HCT116 (cell line): ENCODE measurements at places on chromosomes 16 and 17. TPM values are rescaled to one million over a fixed set of nuclear protein-coding genes. Genes with fewer than 3 reads are reported as not detected.

DNA sequence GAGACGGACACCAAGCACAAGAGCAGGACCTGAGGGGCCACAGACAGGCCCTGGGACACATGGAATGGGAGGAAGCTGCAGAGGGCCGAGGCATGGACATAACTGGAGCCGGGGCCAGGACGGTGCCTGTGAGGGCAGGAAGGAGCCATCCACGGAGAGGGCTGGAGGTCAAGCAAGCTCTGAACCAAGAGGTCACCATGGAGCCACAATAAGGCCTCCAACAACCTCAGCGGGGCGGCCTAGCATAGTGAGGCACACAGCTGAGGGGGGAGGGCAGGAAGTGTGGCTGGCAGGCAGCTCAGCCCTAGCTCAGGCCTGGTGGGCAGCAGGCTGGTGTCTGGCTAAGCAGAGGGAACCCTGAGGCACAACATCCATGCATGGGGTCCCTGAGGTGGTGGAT, 4.4 kb downstream of the MCRIP1 start:
- H3K27ac ChIP-seq: no peak overlapping the region
- H3K4me3 ChIP-seq: no peak overlapping the region
- H3K36me3 ChIP-seq: no peaks in the 10 kb centered on the region

DNA sequence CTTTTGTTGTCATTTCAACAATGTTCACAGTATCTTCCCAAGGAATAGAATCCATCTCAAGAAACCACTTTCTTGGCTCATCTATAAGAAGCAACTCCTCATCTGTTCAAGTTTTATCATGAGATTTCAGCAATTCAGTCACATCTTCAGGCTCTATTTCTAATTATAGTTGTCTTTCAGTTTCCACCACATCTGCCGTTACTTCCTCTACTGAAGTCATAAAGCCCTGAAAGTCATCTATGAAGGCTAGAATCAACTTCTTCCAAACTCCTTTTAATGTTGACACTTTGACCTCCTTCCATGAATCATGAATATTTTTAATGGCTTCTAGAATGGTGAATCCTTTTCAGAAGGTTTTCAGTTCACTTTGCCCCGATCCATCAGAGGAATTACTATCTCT, 102.1 kb downstream of the CDH13 start:
- H3K36me3 ChIP-seq: no peaks in the 10 kb centered on the region
- no peak overlapping the region for H3K27ac ChIP-seq
- no peak overlapping the region for H3K4me3 ChIP-seq
- H3K27me3 ChIP-seq: 0 out of 2 replicates have a peak, but pooled peaks cover 4% of the 10 kb centered on the region
- DNase-seq: no peak

DNA sequence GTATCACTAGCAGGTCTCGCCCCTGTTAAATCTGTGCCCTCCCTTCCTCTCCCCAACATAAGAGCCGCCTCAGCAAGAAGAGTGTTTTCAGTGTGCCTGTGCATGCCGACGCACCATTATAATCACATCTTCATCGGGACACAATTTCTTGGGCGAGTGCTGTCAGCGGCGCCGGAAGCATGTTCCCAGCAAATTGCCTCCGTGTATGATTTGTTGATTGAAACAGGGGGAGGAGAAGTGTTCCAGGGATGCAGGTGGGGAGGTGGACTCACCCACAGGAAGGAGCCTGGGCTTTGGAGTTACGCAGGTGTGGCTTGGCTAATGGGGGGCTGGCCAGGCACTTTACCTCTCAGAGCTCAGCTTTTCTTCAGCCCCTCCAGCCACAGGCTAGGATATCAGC, 53.6 kb downstream of the SPACA3 start:
- H3K27ac ChIP-seq: no peak overlapping the region
- H3K4me1 ChIP-seq: no peaks in the 10 kb centered on the region
- DNase-seq: no peak
- H3K27me3 ChIP-seq: peaks cover 3% of the 10 kb centered on the region; the same call in 1 of the 2 replicates

Gene SDK2
- 0.10 TPM for total RNA-seq
